ENCODE measurements at places on chromosomes 2 and 18.

GRCh38 chr2:190859347-190860297 is 21.0 kb upstream of the GLS start:
- DNase-seq, result no peak

DNA sequence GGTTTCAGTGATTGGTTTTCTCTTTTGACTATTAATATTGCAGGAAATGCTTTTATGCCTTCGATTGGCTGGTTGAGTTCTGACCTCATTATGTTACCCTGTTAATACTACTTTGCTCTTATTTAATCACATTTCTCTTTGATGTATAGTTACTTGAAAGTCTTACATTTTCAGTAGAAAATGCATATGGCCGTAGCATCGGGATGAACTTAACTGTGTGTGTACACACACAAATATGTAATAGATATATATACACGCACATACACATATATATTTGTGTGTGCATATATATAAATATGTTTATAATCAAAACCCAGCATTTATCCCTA is 1.6 kb downstream of the EPC2 start:
- no peak for DNase-seq

DNA sequence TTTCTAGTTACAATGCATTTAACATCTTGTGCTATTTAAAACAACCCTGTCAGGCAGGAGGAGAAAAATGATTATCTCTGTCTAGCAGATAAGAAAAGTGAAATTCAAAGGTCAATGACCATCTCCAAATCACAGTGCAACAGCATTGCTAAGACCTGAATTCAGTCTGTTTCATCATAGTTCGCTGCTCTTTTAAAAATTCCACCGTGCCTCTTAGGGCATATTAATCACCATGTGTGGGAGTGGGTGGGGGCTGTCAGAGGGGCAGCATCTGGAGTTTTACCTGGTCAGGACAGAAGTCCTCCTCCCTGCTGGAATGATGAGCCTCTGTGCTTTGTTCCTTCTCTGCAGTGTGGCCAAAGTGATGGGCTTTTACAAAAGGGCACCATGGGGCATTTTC is 418.7 kb upstream of the RGPD4 start:
- DNase-seq, result no peak

DNA sequence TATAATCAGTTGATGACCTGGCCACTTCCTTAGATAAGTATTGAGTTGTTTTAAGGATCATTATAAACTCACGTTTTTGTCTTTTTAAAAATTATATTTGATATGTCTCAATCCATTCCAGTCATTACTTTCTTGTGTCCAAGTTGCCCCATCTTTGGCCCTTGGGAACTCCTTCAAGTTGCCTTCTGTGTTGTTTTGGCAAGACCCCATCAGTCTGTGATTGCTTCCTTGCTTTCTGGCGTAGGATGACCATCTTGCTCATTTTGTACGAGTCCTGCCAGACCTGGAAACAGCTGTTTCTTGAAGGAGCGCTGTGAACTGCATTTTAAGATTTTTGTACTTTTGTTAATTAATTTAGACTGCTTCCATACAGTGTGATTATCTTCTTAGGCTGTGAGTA is 68.9 kb upstream of the ITM2C start:
- no peak for DNase-seq

DNA sequence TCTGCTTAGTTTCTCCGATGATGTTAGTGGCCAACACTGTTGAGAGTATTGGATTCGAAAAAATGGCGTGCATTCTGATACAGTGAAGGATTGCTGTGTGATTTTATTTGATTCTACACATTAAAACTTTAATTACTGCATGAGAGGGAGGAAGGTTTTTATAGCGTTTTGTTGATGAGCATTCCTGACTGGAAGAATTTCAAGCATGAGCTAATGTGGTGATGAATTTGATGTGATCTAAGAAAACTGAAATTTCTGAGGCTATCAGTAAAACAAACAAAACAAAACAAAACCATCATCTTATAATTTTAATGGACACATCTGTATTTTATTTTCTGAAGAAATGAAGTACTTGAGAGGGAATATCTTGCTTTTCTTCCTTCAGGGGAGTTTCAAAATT is 59.6 kb downstream of the ITGB6 start:
- DNase-seq, result no peak

GRCh38 chr2:174699993-174700766 is 64.1 kb downstream of the CHRNA1 start:
- no peak for DNase-seq

DNA sequence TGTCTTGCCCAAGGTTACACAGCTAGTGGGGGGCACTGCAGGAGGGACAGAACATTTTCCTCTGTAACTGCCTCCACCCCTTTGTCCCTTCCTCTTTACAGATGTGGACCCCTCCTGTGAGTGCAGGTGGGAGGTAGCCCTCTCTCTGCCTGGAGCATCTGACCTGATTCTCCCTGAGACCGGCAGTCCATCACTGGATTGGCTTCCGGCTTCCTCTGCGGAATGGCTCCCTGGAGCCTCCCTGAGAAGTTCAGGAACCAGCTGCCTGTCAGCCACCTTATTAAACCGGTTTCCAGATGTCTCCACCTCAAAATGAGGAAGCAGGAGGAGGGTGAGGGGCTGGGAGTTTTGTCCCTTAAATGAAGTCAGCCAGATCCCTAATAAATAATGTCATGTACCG is 67.3 kb upstream of the TNP1 start:
- no peak for DNase-seq

- DNase-seq, result no peak
Measured at GRCh38 chr2:160336635-160337034, 136.6 kb upstream of the ITGB6 start.

- no peak for DNase-seq
Measured at GRCh38 chr2:237732790-237733381, 65.7 kb upstream of the RBM44 start.

DNA sequence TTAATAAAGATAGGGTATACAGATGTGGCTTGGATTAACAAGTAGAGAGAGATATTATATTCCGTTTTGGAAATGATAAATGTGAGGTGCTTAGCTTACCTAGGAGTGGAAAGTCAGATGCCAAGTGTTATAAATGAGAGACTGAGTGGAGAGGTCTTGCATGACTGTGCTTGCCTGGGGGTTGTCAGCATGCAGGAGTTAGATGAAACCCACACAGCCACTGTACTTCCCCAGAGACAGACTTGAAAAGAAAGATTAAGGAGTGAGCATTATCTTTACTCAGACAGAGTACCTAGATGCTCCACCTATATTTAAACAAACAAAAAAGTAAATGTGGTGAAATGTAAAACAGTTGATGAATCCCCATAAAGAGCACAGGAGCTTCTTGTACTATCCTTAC is 482.7 kb downstream of the RIT2 start:
- no peak for DNase-seq

GRCh38 chr2:42252464-42252863 is 83.3 kb downstream of the EML4 start:
- DNase-seq, result no peak

Data from activated T-cell treated with anti-CD3 and anti-CD28 coated beads, Interleukin-2, amount 50 U/mL, for 4 hours (primary cell).